Suprapubic skin (tissue), 4 donors: ENCODE measurements at places on chromosomes 12 and 14.
A peak's percentile ranks its signal among the peaks of the same experiment; 100 is the strongest.

GRCh38 chr14:64938972-64939816 lies 3.4 kb downstream of the GPX2 start:
- no peak for DNase-seq

DNA sequence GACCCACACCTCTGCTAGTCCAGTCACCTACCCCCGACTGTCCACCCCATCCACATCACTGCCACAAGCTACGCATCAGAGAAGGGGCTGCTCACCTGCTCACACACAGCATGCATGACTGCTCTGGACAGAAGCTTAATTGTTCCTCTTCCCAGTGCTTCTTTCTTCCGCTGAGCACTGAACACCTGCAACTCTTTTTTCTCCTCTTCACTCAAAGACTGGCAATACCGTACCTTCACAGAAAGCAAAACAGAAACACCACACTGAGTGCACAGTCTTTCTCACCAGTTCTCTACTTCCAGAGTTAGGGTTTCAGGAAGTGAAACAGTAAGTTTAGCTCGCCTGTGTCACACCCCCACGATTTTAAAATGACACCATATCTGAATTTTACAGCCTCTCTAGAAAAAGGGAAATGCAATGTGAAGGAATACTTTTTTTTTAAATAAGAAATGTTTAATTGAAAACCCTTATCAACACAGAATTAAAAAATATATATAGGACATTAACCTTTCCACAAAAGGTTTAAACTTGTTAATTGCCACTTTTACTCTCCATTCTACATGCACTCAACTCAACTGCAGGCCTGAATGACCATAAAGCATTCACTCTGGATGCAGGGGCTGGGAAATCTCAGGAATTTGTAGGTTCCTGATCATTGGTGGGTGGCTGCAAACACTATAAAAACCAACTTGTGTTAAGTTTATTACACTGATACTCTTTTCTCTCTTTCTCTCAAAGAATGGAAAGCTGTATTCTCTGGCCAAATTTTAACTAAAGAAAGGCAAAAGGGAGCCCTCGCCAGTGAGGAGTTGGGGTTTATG lies 120.0 kb downstream of the PRICKLE1 start:
- DNase-seq = no peak

DNA sequence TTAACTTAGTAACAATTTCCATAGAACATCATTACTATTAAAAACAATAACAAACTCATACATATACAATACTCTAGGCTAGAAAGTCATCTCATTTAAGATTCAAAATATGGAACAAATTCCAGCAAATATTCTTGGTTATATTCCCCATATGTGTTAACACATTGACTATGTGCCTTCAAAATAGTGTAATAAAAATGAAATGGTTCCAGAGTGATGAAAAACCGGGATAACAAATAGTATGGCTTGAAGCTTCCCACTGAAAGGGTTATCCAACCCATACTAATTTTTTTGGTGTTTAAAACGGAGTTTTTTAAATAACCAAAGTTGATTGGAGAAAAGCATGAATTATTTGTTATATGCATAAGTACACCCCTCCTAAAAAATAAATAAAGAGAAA lies 5.3 kb downstream of the LRIG3 start:
- DNase-seq = no peak

DNA sequence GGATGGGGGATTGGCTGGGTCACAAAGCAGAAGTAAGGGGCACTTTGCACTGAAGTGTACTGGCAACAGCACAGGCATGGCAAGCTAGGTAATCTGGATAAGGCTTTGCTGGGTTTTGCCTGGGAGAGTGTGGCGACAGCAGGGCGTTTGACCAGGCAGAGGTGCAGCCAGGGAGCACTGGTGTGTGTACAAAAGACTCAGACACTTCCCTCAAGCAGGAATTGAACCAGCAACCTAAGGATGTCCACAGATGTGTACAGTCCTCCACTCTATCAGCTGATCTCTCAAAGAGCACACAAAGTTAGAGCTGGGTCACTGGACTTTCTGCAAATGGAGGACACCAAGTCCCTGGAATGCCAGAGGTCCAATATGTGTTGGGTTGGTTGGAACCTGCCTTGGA lies 15.4 kb upstream of the RNASE4 start:
- no peak for DNase-seq

GRCh38 chr12:104929977-104930376 lies 28.1 kb downstream of the SLC41A2 start:
- DNase-seq = no peak

DNA sequence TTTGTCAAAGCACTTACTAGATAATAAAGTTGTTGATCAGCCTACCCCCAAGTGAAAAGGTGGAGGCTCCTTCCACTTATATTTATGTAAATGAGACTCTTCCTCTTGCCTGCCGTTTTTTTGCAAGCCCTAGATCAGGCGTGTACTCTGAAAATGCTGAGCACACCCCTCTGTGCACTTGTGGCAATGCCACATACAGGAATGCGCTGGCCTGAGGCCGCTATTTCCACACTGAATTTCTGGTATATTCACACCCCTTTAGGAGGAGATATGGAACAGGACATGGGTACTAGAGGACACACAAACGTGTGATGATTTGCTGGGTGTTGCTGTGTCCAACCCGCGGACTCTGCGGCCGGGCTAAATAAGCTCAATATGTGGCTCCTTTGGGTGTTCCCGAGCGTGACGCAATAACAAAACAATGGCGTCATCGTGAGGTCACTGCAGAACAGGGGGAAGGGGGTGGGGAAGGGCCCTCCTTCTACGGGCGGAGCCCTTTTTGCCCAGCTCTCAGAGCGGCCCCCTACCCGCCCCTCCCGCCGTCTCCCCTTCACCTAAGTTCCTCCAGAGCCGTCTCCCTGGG lies 554 bp upstream of the TSPAN31 start:
- DNase-seq = peak; percentile 92

- no peak for DNase-seq
Observed at GRCh38 chr14:20093442-20093841, 17.1 kb upstream of the OR4K17 start.

DNA sequence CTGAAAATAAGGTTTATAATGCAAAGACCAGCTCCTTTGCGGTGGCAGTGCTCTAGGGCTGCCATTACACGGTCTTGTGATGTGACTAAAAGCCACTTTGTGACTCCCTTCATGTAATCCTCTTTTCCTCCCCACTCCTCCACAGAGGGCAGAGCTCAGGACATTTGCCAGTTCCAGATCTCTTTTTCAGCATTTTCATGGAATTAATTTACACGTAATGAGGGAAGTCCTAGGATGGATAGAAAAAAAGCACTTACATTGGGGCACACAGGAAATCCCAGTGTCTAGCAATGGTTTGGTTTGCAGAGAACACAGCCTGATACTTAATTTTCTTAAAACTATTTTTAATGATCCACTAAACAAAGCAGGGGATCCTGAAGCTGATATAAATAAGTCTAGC lies 17.5 kb upstream of the ATF1 start:
- DNase-seq = no peak

GRCh38 chr12:7374423-7375144 lies 69.4 kb downstream of the CD163L1 start:
- DNase-seq = no peak

- DNase-seq = no peak
Observed at GRCh38 chr12:24470050-24470449, 478.9 kb downstream of the BCAT1 start.

GRCh38 chr12:58540480-58541299 lies 379.6 kb downstream of the LRIG3 start:
- DNase-seq = peak; percentile 70

- DNase-seq = no peak
Observed at GRCh38 chr14:100711493-100711892, 15.2 kb upstream of the DLK1 start.

- DNase-seq = no peak
Observed at GRCh38 chr12:50240096-50240791, 43.1 kb downstream of the LIMA1 start.

DNA sequence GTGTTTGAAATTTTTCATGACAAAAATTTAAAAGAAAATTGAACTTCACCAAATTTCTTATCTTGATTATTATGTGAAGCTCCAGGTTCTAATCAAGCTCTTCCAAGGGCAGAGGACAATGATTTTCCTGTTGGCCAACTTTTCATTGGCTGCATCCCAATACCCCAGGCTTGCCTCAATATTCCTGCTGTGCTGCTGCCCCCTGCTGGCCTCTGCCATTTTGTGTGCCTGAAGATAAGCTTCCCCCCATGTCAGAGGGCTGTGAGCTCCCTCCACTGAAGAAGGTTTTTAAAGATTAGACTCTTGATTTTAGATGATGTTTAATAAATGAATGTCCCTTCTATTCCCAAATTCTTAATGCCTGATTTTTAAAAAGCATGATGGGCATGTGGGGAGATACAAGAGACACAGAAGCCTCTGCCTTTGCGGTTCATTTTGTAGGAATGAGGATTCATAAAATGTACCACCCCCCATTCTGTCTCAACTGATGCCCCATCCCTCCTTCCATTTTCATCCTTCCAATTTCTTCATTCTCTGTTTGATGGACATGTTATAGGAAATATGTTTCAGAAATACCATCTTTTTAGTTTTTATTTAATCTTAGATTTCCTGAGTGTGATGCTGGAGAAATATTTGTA lies 76.7 kb upstream of the RGS6 start:
- no peak for DNase-seq

- no peak for DNase-seq
Observed at GRCh38 chr12:15227004-15227679, 5.9 kb upstream of the RERG start.

- DNase-seq = no peak
Observed at GRCh38 chr14:64488590-64489099, 15.0 kb downstream of the ZBTB25 start.

GRCh38 chr12:124586756-124587155 lies 19.3 kb upstream of the NCOR2 start:
- no peak for DNase-seq

GRCh38 chr12:117166107-117166506 lies 24.2 kb downstream of the FBXO21 start:
- no peak for DNase-seq

- DNase-seq = no peak
Observed at GRCh38 chr12:47299586-47299985, 219.8 kb upstream of the AMIGO2 start.

DNA sequence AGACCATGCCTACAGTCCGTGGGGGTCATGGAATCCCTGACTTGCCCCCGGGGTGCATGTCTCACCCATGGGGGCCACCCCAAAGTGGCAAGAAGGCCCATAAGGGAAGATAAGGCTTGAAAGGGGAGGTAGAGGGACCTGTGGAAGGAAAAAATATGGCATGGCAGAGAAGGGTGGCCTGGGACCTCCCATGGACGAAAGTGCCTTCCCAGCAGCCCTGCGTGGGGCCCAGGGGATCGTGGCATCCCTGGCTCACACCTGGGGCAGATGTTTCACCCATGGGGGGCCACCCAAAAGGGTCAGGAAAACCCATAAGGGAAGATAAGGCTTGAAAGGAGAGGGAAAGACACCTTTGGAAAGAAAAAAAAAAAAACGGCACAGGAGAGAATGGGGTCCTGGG lies 264.6 kb downstream of the ALG10 start:
- no peak for DNase-seq

GRCh38 chr14:60565211-60565610 lies 56.3 kb downstream of the SIX6 start:
- no peak for DNase-seq

DNA sequence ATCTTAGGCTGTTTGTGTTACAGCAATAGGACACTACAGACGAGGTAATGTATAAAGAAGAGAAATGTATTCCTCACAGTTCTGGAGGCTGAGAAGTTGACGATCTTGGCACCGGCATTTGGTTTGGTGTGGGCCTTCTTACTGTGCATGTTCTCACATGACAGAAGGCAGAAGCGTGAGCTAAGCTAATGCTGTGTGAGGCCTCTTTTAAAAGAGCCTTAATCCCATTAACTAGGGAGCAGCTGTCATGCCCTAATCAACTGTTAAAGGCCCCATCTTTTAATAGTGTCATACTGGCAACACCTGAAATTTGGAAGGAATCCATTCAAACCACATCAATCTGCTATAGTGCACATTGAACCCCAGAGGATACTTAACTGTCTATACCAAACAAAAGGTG lies 992.9 kb downstream of the GALC start:
- DNase-seq = no peak

DNA sequence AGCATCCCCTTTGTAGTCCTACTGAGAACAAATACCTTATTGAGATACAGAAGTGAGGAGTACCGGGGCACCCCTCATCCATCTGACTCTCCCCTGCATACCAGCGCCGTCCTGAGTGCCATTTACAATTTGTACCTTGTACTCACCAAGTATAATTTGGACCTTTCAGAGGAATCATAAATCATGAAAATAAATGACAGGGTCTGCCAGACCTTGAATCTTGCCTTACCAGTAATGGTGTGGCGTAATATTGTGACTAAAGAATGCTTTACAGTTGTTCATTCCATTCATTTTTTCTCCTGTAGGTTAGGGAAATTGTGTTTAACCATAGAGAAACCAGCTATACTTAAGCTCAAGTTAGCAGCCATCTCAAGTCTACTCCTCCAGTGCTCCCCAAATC lies 243.7 kb upstream of the RGS6 start:
- DNase-seq = no peak

- no peak for DNase-seq
Observed at GRCh38 chr12:58850826-58851225, 69.5 kb downstream of the LRIG3 start.
